ENCODE measurements at places on chromosomes 5 and 9.

- no peak for DNase-seq
These were observed 22.0 kb downstream of the ABCA1 start for GRCh38 chr9:104905931-104906330.

DNA sequence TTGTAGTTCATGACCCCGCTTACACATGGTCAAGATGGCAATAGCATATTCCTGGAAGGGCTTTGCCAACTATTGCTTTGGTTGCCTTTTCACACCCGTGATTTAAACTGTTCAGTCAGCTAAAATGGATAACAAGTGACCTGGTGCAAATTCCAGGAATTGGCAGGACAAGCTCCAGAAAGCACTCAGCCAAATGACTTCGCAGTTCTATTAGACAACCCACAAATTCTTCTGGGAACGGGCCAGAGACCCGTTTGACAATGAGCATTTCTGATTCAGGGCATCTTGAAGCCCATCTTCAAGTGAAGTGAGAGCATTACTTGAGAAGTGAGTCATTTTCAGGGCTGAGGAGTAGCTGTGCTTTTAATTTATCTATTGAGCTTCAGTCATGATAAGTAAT, 165.0 kb downstream of the DROSHA start:
- DNase-seq, result no peak

GRCh38 chr5:94693043-94693822, 74.8 kb downstream of the SLF1 start:
- peak; percentile 45 for DNase-seq

- DNase-seq, result no peak
These were observed 231.4 kb downstream of the NR2F1-AS1 start for GRCh38 chr5:93349613-93350012.

GRCh38 chr5:176560364-176560763, 11.2 kb downstream of the CDHR2 start:
- no peak for DNase-seq

- DNase-seq, result no peak
These were observed 711.0 kb downstream of the TLE4 start for GRCh38 chr9:80282766-80283165.

Measured in CD4-positive, alpha-beta T cell treated with Interleukin-2 at 100 ng/mL for 4 hours (primary cell).